Activated CD4-positive, alpha-beta T cell treated with anti-CD3 and anti-CD28 coated beads, Interleukin-2, amount 50 U/mL, for 1 hour (primary cell): ENCODE measurements at places on chromosomes 2 and 18.

DNA sequence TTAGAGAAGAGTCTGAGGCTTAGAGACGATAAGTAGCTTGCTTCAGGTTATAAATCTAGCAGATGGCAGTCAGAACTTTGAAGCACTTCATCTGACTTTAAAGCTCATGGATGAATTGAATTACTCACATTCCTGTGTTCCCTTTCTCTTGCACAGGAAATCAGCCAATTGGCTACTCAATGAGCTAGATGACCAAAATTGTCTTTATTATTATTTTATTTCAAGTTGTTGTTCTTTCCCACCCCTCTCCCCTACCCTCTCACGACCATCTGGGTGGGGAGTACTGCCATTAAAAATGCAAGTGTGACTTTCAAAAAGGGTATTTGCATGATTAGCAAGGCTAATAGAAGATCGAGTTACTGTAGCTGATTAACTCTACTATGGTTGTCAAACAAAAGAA lies 491.1 kb downstream of the NR4A2 start:
- DNase-seq, result no peak

DNA sequence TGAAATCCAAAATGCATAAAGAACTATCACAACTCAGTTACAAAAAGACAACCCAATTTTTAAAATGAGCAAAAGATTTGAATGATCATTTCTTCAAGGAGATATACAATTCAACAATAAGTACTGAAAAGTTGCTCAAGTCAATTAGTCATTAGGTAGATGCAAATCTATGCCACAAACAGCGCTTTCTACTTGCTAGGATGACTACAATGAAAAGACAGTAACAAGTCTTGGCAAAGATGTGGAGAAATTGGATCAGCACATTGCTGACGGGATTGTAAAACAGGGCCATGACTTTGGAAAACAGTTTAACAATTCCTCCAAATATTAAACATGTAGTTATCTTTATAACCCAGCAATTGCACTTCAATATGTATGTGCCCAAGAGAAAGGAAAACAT lies 166.3 kb upstream of the MC4R start:
- no peak for DNase-seq

GRCh38 chr2:183610724-183611123 lies 486.5 kb downstream of the NUP35 start:
- DNase-seq, result no peak

- no peak for DNase-seq
Measured at GRCh38 chr2:74206180-74206688, 7.8 kb downstream of the MTHFD2 start.

- no peak for DNase-seq
Measured at GRCh38 chr2:222864296-222864695, 3.5 kb downstream of the ACSL3 start.

- DNase-seq, result no peak
Measured at GRCh38 chr2:238127165-238128060, 11.1 kb upstream of the KLHL30 start.
